Hepatic stellate cell (primary cell): ENCODE measurements at places on chromosomes 5 and 9.

DNA sequence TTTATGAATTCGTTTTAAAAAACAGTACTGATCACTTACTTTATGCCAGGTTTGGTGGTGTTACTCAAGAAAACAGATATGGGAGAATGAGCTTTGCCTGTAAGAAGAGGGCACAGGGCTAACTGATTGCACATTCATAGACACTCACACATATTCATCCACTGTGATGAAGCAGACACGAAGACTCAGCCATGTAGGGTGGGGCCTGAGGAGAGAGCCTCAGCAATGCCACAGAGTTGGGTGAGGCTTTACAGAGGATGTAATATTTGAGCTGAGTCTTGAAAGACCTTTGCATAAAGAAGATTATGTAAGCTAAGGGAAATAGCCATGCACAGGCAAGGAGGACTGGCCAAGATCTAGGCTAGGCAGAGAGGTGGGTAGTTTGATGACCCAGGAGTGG is 472.8 kb downstream of the PSAT1 start:
- DNase-seq, result no peak

- no peak for DNase-seq
Observed at GRCh38 chr5:148970228-148970627, 92.6 kb downstream of the SH3TC2 start.

- DNase-seq, result no peak
Observed at GRCh38 chr9:89853161-89853560, 248.3 kb downstream of the GADD45G start.

GRCh38 chr5:175658299-175659145 is 651 bp downstream of the HRH2 start:
- DNase-seq, result no peak

GRCh38 chr5:157172403-157172802 is 6.3 kb upstream of the GARIN3 start:
- DNase-seq, result no peak

- no peak for DNase-seq
Observed at GRCh38 chr5:20245432-20245974, 257.5 kb upstream of the CDH18 start.

- DNase-seq, result no peak
Observed at GRCh38 chr9:38386319-38386895, 6.1 kb upstream of the ALDH1B1 start.

DNA sequence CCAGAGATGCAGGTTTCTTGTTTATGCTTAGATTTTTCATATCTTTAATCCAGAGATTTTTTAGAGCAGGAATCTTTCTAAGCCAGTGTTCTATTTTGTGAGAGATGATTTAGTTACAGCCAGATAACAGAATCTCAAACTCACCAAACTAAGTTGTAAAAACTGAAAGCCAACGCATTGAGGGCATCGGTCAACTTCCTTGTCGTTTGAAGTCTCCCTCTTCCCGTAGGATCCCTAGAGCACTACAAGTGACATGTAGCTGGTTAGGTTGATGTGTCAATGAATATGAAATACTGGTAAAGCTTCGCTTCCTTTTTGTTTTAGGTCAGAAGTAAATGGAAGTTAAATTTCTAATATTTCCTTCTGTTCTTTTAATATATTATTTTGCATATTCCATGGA is 139.6 kb downstream of the YIPF5 start:
- no peak for DNase-seq

DNA sequence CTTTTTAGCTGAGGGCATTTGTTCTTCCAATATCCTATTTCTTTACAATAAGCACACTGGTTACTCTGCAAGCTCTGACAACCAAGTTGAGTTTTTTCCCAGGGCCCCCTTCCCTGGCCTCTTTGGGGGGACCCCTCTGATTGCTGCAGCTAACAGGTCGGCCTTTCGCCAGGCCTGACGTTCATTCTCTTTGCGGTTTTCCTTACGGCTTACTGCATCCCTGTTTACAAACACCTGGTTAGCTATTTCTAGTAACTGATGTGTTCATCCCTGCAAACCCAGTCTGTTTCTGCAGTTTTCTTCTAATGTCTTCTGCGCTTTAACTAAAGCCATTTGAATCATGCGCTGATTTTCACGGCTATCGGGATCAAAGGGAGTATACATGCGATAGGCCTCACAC is 37.5 kb upstream of the PPP1R26 start:
- no peak for DNase-seq

DNA sequence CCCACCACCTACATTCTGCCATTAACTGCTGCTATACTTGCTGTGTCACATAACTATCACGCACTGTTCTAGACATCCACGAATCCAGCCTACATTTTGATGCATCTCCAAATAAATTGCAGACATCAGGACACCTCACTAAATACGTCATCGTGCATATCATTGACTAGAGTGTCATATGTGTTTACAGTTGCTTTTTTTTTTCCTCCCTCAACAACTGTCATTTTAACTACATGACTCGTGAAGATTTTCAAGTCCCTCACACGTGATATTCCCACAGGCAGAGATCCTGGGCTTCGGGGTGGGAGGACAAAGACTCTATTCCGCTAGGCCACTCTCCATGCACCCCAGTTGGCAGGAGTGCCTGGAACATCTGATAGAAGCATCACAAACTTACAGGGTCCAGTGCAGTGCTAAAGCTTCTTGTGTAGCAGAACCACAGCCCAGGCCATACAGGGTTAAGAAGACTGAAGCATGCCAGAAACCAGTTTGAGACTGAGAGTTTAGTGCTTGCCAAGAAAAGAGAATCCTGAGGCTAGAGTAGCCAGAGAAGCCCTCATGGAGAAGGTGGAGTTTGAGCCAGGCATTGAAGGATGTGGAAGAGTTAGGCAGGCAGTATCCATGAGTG is 1.1 kb downstream of the PCYOX1L start:
- no peak for DNase-seq

- no peak for DNase-seq
Observed at GRCh38 chr5:145189746-145190145, 645.4 kb downstream of the PRELID2 start.

DNA sequence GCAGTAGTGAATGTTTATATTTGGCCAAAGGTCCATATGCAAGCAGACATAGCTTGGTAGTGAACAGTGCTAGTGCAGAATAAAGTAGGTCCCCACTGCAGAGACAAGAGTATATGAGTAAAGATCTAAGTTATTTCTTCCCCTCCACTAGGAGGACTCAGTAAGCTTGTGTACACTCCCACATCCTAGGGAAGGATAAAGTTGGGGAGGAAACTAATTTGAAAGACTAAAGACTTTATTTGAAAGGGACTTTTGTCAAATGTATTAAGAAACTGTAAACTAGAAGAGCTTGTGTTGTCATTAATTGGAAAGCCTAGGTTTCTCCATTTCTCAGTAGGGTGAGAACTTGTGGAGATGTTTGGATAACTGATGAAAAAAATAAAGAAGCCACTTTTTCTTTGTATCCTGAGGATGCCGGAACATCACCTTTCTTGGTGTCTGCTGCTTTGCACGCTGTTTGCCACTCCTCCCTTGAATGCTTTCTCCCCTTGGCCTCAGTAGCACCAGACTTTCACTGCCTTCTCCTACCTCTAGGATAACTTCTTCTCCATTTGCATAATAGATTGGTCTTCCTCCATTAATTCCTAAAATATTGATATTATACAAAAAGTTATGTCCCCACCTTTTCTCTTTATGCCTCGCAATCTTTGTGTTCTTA is 329.0 kb downstream of the PARP8 start:
- DNase-seq, result no peak

DNA sequence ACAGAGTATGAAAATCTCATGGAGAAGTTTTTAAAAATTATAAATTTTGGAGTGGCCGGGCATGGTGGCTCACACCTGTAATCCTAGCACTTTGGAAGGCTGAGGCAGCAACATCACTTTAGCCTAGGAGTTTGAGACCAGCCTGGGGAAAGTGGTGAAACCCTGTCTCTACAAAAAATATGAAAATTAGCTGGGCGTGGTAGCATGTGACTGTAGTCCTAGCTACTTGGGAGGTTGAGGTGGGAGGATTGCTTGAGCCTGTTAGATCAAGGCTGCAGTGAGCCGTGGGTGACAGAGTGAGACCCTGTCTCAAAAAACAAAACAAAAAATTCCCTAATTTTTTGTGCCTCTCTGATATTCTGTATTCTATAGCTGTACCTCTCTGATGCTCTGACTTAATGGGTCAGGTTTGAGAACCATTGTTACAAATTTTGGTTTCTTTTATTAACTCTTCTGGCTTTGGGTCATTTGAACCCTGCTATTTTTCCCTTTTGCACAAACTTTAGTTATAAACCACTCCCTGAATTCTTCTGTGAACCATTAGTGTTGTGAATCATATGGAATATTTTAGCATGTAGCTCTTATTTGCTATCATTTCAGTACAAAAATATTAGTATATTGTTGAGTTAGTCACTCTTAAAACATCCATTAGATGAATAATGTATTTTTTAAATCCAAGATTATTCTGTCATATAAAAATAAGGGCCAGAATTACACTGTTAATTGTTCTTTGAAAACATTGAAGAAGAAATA is 51.0 kb downstream of the FER start:
- DNase-seq, result peak; percentile 8

GRCh38 chr9:110027671-110028081 is 180.3 kb downstream of the C9orf152 start:
- peak; percentile 37 for DNase-seq

GRCh38 chr9:116572095-116572748 is 114.9 kb upstream of the TRIM32 start:
- DNase-seq, result peak; percentile 88

DNA sequence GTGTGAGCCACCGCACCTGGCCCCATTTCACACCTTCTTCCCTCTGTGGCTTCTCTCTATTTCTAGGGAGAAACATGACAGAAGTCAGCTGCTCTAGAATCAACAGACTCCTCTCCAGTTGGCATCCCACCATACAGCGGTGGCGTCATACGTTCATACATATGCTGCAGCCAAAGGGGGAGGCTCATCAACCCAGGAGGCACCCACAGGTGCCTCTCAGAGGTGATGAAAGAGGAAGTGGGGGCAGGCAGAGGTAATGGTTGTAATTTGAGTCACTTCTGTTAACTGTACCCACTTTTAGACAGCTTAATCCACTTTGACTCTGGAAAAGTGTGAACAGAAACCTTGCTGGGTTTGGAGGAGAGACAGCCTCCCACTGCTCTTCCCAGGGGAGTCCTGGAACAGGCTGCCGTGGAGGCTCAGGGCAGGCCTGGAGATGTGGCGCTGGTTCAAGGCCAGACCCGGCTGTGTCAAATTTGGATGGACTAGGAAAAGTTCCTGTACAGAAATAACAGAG is 47.3 kb upstream of the SUB1 start:
- DNase-seq, result no peak

DNA sequence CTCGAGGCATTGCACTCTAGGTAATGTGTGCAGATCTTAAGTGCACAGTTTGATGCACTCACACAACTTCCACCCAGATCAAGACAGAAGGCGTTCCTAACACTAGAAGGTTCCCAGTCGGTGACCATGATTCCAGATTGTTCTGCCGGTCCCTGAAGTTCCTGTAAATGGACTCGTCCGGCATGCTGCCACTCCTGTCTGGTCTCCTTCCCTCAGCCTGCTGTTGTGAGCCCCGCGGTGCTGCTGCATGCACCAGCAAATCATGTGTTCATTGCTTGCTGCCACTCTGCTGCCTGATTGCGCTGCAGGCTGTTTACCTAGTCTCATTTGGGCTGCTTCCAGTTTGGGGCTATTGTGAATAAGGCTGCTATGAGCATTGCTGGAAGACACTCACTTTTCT is 11.5 kb downstream of the STKLD1 start:
- DNase-seq, result no peak

DNA sequence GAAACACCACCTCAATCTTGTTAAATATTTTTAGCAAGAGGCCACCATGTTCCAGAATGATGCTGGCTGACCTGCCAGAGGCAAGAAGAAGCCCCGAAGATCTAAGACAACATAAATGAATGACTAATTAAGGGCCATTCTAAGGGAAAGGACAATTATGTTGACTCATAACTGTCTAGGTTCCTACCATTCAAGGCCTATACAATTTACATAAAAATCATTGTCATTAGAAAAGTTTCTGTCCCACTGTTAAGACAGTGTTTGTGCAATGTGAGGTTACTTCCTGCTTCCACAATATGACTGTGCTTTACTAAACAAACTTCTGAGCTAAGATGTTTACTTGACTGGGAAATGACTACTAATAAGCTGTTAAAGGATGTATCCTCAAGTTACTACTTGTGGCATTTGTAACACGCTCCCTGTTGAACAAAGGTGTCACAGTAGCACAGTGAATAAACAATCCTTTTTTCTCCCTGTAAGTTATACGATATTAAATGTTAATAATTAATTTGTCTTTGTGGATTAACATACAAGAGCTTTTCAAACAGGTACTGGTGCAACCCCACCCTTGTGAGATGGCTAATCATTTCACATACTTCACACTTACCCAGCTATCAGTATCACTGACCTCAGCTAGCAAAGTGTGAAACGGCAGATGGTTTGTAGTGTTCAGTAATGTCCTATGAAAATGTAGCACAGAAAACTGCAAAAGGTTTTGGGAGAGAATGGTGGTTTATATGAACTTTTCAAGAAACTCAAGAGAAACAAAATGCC is 195.8 kb downstream of the EFNA5 start:
- DNase-seq, result no peak

DNA sequence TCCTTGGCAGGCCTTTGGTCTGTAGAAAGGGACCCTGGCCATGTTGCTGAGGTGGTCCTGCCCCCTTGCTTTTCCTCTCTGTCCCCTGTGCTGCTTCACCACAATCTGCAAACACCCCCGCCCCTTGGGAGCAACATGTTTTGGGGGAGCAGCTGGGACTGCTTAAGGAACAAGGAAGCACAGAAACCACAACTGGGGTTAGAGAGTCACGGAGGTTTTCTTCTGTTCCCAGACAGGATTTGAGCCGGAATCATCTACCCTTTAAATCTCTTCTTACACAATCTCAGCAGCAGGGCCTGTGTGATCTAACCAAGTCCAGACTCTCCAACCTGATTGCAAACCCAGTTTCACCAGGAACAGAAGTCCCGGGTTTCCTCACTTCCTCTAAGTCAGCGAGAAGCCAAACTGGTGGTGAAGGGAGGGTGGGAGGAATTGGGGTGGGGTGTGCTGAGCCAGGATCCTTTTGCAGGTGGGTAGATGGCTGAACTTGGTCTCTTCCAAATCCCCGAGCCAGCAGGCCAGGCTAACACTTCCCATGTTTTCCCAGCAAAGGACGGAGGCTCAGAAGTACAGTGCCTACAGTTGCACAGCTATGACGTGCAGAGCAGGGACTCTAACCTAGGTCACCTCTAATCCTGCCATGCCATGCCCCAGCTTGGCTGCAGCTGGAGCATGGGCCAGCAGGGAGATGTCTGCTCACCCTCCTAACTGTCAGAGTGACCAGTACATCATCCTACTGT is 25.0 kb downstream of the SH3PXD2B start:
- no peak for DNase-seq

GRCh38 chr5:148932355-148932935 is 106.0 kb downstream of the ADRB2 start:
- no peak for DNase-seq
